ENCODE measurements at places on chromosomes 11 and 22. TPM values are rescaled to one million over a fixed set of nuclear protein-coding genes. Genes with fewer than 3 reads are reported as not detected.
A peak's percentile ranks its signal among the peaks of the same experiment; 100 is the strongest.

The CCDC89 gene
- 4.1 TPM for total RNA-seq

The FGF3 gene
- total RNA-seq, result not detected

- DNase-seq, result no peak
Observed at GRCh38 chr22:20866736-20867135, 7.9 kb downstream of the SNAP29 start.

DNA sequence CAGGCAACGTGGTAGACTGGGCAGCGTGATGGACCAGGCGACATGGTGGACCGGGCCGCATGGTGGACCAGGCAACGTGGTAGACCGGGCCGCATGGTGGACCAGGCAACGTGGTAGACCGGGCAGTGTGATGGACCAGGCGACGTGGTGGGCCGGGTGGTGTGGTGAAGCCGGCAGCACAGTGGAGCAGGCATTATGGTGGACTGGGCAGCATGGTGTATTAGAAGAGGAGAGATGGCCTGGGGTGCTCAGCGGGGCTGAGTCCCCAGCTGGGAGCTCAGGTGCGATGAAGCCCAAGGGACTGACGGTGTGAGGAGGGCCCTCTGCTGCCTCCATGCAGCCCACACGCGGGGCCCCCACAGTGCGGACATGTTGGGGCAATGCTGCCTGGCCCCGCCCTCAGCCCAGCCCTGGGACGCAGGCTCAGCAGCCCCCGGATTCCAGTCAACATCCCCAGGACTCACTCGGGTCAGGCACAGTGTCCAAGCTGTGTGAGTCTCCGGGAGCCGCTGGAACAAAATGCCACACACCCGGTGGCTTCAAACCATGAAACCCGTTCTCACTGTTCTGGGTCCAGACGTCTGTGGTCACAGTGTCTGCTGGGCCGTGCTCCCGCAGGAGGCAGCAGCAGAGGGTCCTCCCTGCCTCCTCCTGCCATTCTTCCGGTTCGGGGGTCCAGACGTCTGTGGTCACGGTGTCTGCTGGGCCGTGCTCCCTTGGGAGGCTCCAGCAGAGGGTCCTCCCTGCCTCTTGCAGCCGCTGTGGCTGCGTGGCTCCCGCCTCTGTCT is 1084.9 kb downstream of the BRD1 start:
- peak; percentile 74 for DNase-seq

- peak; percentile 98 for DNase-seq
Observed at GRCh38 chr11:34438529-34439507, at the start of gene CAT. Gene CAT (plus strand): TSS chr11:34438934. CDS start chr11:34439014, 80 bp downstream.

DNA sequence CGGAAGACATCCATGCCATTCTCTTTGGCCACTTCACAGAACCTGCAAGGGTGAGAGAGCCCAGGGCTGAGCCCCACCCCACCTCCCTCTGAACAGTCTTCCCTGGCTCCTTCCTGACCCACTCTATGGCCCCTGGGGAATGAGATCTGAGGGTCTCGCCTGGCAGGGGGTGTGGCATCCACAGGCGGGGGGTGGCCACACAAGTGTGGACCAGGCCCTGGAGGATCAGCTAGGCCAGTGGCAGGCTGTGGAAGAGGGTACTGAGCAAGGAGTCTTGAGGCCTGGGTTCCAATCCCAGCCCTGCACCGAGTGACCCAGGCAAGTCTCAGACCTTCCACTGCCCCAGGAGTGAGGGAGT is 5.6 kb upstream of the LRFN4 start:
- peak; percentile 45 for DNase-seq

DNA sequence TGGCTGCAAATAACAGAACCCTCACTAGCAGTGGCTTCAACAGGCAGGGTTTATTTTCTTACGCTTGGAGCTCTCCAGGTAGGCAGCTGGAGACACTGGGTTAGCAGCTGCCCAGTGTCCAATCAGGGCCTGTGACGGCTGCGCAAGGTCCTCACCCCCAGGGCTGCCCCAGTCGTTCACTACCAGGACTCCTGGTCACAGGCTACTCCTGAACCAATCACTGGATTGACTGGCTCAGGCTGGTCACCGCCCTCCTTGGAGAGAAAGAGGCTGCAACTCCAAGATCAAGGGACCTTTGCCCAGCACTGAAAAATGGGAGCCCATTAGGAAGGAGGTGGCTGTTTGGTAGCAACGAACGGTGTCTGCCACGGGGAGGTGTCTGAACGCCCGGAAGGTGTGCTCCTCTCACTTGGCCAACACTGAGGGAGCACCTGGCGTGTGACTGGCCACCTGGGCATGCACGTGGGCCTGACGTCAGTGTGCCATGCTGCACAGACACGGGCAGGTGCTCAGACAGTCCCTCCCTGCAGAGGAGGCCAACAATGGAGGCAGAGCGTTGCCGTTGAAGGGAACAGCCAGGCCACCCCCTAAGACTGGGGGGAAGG is 5.1 kb downstream of the ARSA start:
- peak; percentile 56 for DNase-seq

GRCh38 chr22:46453006-46453828 is 84.2 kb downstream of the CELSR1 start:
- no peak for DNase-seq

DNA sequence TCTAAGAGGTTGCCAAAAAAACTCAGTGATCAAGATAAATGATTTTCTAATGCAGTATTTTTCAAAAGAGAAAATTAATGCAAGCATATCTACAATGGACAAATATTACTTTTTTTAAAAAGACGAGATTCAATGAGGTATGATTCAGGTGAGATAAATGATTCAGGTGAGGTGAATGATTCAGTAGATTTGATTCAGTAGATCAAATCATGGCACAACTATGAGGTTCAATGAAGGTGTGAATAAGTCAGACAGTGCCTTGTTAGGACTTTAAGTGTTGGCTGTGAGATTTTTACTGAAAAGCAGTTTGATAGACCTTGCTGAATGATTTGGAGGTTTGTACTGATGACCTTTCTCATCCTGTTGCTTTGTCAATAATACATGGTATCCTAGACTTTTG is 742.2 kb downstream of the NELL1 start:
- no peak for DNase-seq

GRCh38 chr11:92967178-92967577 is 2.3 kb upstream of the MTNR1B start:
- DNase-seq, result no peak
